ENCODE measurements at places on chromosomes 3 and 15. TPM values are rescaled to one million over a fixed set of nuclear protein-coding genes. Genes with fewer than 3 reads are reported as not detected.

DNA sequence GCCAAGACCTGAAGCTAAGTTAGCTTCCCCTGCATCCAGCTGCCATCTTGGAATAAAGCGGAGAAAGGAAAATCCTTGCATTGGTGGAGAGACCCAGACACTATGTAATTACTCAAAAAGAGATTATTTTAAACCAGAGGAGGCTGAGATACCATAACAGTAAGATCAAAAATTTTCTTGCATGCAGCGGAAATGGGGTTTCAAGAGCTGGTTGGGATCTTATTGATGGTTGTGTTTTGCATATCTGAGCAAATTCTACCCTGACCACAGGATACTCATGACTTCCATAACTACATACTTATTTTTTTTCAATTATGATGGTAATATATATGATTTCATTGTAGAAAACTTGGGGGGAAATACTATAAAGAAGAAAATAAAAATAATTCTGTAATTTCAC, 17.5 kb downstream of the TMEM158 start:
- H3K27me3 ChIP-seq: peaks cover 3% of the 10 kb centered on the region
- DNase-seq: no peak
- H3K36me3 ChIP-seq: no peaks in the 10 kb centered on the region
- no peaks in the 10 kb centered on the region for H3K4me1 ChIP-seq
- no peak overlapping the region for H3K4me3 ChIP-seq

DNA sequence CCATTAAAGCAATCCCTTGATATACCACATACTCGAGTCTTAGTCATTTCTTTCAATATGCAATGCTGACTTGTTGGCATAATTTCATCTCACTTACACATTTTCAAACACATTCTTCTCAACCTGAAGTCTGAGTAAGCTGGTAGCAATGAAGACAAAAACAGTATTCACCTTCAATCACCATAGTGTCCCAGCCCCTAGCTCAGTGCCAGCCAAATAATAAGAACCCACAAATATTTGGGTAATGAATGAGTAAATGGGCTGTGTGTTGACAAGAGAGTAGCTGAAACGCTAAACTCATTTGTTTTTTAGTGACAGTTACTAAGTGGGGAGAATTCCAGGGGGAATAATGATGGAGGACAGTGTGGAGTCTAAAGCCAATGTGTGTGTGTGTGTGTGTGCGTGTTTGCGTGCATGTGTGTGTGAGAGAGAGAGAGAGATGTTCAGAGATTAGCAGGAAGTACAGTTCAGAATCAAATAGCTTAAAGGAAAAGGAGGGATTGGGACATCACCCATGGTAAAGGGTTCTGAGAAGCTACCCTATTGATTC, 165.7 kb downstream of the GAP43 start:
- peaks cover 3% of the 10 kb centered on the region for H3K27me3 ChIP-seq
- no peak overlapping the region for H3K27ac ChIP-seq
- H3K36me3 ChIP-seq: no peaks in the 10 kb centered on the region

DNA sequence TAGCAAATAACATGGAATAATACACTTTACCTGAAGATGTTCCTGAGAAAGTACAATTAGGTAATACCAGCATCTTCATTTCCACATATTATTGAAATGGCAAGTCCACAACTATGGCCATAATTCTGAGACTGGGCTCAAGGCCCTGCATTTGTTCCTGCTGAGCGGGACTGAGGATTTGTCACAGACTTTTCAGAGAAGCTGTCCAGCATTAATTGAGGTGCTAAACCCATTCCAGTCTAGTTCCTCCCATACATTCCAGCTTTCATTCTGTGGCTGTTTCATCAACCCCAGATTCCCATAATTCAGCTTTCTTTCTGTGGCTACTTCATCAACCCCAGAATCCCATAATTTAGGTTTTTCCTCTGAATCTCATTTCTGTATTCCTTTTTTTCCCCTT, 293.4 kb upstream of the GBE1 start:
- no peaks in the 10 kb centered on the region for H3K36me3 ChIP-seq
- no peaks in the 10 kb centered on the region for H3K27me3 ChIP-seq
- H3K4me1 ChIP-seq: no peaks in the 10 kb centered on the region

- H3K27ac ChIP-seq: no peak overlapping the region
- no peak for DNase-seq
- H3K4me3 ChIP-seq: no peak overlapping the region
- no peaks in the 10 kb centered on the region for H3K36me3 ChIP-seq
- no peaks in the 10 kb centered on the region for H3K4me1 ChIP-seq
These were observed 20.2 kb upstream of the DIPK2A start for GRCh38 chr3:143951351-143951971.

- no peaks in the 10 kb centered on the region for H3K27me3 ChIP-seq
- DNase-seq: no peak
- peaks cover 26% of the 10 kb centered on the region for H3K4me1 ChIP-seq
These were observed 15.5 kb upstream of the VIPR1 start for GRCh38 chr3:42486814-42487565.

ITGA11 gene
- 0.13 TPM for total RNA-seq

DNA sequence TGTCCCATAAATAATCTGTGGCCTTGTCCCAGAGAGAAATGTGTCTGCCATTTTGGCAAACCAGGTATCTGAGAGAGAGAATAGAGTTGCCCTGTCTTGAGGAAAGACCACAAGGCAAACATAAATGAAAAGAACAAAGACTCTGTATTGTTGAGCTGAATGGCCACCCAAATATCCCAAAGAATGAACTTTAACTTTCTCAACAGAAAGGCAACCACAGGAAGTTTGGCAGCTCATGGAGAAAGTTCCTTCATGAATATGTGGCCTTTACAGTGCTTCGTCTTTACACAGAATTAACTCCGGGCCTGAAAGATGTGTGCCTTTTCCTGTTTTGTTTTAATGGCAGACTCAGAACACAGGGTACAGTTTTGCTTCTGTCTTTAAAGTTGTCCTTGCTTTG, 41.4 kb upstream of the THBS1 start:
- H3K4me3 ChIP-seq: no peak overlapping the region
- H3K27ac ChIP-seq: no peak overlapping the region
- H3K4me1 ChIP-seq: no peaks in the 10 kb centered on the region
- no peak for DNase-seq
- H3K36me3 ChIP-seq: no peaks in the 10 kb centered on the region

LCTL gene
- not detected for total RNA-seq

GRCh38 chr3:139159356-139159755, 114.7 kb upstream of the PRR23C start:
- H3K4me1 ChIP-seq: no peaks in the 10 kb centered on the region
- no peaks in the 10 kb centered on the region for H3K27me3 ChIP-seq
- no peak overlapping the region for H3K27ac ChIP-seq
- DNase-seq: no peak
- H3K36me3 ChIP-seq: no peaks in the 10 kb centered on the region

ENTPD3 gene
- total RNA-seq: not detected

DNA sequence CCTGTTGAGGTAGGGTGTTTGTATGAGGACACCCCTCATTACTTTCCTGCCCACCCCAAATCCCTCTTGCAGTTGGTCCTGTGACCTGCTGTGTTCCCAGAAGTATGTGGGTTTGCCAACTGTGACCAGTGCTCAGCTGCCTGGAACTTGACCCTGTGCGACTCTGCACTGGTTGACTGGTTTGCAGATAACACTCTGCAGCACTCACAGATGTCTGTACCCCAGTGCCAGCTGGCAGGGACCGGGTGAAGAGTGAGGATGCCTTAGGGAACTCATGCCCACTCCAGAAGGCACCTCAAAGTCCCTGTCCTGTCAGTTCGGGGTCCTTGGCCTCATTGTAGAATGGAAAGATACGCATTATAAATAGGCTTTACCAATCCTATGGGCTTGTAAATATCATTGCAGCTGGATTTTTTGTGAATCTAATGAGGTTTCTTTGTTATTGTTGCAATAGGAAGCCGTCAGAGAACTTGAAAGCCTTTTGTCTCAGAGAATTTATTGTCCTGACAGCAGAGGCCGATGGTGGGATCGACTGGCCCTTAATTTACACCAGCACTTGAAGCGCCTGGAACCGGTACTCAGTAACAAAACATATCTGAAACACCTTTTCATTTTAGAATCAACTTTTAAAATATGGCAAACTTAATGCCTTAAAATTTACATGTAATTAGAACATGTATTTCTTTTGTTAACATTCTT, 18.2 kb downstream of the FAN1 start:
- H3K4me3 ChIP-seq: no peak overlapping the region
- H3K4me1 ChIP-seq: peaks cover 19% of the 10 kb centered on the region
- no peak for DNase-seq
- no peaks in the 10 kb centered on the region for H3K27me3 ChIP-seq

DNA sequence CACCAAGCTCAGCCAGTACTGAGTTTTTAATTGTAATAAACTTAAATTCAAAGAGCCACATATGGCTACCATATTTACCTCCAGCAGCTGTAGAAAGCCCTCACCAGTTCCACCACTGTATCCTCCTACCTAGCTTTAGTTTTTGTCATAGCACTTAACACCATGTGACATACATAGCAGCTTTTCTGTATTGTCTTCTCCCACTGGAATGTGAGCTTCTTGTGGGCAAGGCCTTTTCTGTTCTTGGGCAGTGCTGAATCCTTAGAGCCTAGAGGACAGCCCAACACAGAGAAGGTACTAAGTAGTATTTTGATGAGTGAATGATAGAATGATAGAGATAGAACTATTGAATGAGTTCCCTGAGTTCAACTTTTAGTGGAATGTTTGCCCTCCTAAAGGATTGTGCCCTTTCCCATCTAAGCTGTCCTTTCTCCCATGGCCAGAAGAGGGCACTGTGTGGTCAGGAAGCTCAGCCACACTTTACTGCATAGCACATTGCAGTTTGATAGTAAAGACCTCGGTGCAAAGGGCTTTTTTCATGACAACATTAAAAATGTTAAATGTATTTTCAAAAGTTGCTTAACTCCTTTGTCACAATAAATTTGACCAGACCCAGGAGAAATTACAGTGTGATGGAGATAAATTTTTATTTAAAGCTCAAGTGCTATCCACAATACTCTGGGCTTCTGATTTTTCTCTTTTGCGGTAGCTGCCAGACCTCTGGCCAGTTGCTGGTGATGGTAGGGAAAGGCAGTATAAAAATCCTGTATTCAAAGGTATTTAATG, 115.8 kb downstream of the GHSR start:
- H3K27ac ChIP-seq: no peak overlapping the region
- H3K36me3 ChIP-seq: peaks cover 29% of the 10 kb centered on the region
- H3K4me1 ChIP-seq: no peaks in the 10 kb centered on the region
- H3K27me3 ChIP-seq: no peaks in the 10 kb centered on the region
- DNase-seq: no peak

GRCh38 chr15:76991048-76991447, 3.9 kb upstream of the PSTPIP1 start:
- no peak for DNase-seq
- no peaks in the 10 kb centered on the region for H3K36me3 ChIP-seq
- no peak overlapping the region for H3K27ac ChIP-seq
- no peaks in the 10 kb centered on the region for H3K27me3 ChIP-seq
- no peak overlapping the region for H3K4me3 ChIP-seq

DNA sequence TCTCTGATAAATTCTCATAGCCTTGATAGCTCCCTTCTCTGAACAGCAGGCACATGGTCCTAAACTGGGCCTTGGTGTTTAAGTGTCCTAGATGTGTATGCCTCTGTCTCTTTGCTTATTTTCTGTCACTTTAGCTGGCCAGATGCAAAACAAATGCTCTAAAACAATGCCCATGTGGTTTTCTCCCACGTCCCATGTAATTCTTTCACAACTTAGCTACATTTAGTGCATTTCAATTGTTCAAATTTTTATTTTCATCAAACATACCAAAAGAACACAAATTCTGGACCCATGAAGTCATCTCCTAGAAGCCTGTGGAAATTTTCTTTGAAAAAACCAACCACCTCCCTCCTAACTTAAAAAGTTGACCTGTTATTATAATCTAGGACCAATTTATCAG, 491.3 kb upstream of the AGTR1 start:
- no peaks in the 10 kb centered on the region for H3K36me3 ChIP-seq
- H3K27ac ChIP-seq: no peak overlapping the region
- no peaks in the 10 kb centered on the region for H3K27me3 ChIP-seq
- no peak for DNase-seq
- H3K4me3 ChIP-seq: no peak overlapping the region

DNA sequence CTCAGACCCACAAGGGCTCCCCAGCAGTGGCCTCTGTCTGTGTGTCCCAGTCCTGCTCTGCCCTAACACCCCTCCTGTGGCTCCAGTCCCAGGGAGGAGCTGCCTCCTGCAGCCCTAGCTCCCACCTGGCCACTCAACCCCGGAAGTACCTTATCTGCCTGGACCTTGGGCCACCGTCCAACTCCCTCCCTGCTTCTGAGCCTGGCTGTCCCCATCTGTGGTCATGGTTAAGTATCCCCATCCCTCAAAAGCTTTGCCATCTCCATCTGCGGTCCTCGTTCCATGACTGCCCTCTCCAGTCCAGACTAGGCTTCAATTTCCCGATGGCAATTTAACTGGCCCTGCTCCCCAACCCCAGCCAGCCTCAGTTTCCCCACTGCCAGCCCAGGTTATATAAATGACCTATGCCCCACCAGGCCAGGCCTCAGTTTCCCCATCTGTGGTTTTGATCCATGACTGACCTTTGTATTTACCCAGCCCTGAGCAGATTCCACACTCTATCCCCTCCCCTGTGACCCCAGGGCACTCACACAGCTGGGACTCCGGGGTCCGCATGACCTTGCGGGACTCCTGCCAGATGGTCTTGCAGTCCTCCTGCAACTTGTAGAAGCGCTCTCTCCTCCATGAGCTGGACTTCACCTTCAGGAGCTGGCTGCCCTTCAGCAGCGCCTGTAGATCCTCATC, 9.6 kb downstream of the PLCD1 start:
- no peak for DNase-seq
- H3K27me3 ChIP-seq: no peaks in the 10 kb centered on the region
- H3K4me1 ChIP-seq: no peaks in the 10 kb centered on the region

DNA sequence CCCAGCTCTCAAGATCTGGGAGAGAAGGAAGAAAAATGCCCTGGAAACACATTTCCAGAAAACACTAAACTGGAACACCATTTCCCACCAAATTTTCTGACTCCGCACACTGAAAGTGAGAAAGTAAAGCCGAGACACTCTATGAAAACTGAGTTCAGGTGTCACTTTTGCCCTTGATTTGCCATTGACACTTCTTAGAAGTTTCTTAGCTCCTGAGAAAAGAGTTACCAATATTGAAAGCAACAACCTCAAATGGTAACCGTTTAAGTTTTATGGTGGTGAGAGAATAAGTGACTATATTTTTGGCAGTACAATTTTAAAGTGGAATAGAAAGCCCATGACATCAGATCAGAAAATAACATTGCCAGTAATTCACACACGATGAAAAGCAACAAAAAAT, 39.0 kb downstream of the CD86 start:
- peaks cover 74% of the 10 kb centered on the region for H3K4me1 ChIP-seq
- H3K36me3 ChIP-seq: no peaks in the 10 kb centered on the region
- H3K27me3 ChIP-seq: no peaks in the 10 kb centered on the region
- H3K27ac ChIP-seq: peak overlapping the region; percentile 85
- DNase-seq: peak; percentile 77
